ENCODE measurements at places on chromosomes 2 and 18. TPM values are rescaled to one million over a fixed set of nuclear protein-coding genes. Genes with fewer than 3 reads are reported as not detected.

DNA sequence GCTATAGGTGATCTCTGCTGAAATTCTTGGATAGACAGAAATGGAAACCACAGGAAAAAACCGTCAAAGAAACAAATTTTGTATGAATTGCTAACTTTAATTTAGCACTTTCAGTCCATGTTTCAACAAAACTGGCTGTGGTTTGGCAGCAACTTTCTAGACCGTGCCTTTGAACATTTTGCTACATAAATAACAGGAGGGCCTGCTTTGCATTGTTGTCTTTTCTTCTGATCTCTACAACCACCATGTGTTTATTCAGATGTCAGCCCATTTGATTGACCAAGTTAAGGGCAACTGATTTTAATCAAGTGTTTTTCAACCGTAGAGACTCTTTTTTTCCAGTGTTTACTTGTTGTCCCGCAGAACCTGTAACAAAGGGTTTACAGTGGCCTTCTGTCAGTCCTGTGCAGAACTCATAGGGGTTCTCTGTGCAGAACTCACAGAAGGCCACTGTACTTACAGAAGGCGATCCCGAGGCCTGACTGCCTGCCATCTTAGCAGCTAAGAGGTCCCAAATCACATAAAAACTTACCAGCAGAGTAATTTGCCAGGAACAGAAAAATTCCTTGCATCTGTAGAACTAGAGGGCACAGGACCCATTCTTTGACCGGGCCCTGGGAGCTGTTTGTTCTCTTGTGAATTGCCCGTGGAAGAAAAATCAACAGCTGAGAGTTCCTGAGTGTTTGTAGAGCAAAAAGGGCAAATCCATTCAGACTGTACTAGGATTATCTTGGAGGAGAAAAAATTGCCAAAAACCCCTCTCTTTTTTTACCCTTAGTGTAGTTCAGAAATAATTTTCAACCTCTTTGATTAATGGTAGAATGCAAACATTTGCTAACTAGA, 120.6 kb downstream of the PRKRA start:
- no peak overlapping the region for H3K27ac ChIP-seq
- H3K4me1 ChIP-seq, result peaks cover 4% of the 10 kb centered on the region
- no peak overlapping the region for H3K4me3 ChIP-seq
- no peak for DNase-seq

DNA sequence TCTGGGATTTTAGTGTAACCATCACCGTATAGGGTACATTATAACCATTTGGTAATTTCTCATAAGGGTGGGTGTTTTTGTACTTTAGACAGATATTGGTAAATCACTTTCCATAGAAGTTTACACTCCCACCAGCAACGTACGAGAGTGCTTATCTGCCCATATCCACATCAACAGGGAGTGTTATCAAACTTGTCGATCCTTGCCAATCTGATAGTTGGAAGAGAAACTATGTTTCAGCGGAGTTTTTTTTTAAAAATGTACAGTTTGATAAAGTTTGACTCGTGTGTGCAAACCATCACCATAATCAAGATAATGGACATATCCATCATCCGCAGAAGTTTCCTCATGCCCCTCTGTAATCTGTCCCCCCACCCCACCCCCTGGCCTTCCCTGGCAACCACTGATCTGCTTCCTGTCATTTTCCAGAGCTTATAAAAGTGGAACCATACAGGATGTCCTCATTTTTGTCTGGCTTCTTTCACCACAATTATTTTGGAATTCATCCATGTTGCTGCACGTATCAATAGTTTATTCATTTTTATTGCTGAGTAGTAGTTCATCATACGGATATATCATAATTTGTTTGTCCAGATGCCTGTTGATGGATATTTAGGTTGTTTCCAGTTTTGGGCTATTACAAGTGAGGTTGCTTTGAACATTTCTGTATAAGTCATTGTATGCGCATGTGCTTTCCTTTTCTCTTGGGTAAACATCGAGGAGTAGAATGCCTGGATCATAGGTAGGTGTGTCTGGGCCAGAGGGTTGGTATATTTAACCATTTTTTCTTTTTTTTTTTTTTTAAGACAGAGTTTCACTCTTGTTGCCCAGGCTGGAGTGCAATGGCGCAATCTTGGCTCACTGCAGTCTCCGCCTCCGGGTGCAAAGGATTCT, 18.6 kb downstream of the GLI2 start:
- H3K36me3 ChIP-seq, result no peaks in the 10 kb centered on the region
- H3K27me3 ChIP-seq, result no peaks in the 10 kb centered on the region

DNA sequence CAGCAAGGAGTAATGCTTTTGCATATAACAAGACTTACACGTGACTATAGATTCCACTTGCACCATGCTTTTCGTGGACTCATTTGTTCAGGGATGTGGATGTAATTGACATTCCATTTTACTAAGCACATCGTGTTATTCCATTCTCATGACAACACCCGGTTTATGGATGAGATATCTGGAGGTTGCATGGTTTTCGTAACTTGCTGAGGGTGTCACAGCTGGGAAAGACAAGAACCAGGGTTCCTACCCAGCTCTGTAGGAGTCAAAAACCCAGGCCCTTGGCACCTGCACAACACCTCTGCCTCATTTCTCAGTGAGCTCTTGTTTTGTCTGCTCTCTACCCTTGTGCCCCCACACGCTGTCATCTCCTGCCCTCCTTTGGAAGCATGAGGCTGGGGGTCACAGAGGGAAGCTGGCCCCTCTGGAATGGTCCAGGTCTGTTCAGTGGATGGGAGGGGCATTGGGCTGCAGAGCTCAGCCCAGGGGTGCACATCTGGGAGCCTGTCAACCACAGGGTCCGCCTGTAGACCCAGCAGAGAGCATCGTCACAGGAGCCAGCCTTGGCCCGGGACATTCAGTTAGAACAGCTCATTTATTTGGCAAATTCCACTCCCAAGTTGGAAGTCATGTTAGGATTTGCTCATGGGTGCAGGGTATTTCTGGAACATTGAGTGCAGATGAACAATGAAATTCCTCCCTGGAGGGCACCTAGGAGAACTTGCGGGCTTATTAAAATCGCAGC, 120.1 kb upstream of the TWIST2 start:
- peak overlapping the region; percentile 33 for H3K27ac ChIP-seq
- H3K36me3 ChIP-seq, result no peaks in the 10 kb centered on the region
- H3K4me3 ChIP-seq, result no peak overlapping the region

- no peaks in the 10 kb centered on the region for H3K36me3 ChIP-seq
- no peak overlapping the region for H3K27ac ChIP-seq
- no peaks in the 10 kb centered on the region for H3K4me1 ChIP-seq
- H3K4me3 ChIP-seq, result no peak overlapping the region
Measured at GRCh38 chr2:47599171-47599570, 183.8 kb upstream of the MSH6 start.

- H3K36me3 ChIP-seq, result no peaks in the 10 kb centered on the region
- no peaks in the 10 kb centered on the region for H3K27me3 ChIP-seq
- H3K4me1 ChIP-seq, result peaks cover 8% of the 10 kb centered on the region
Measured at GRCh38 chr2:220748875-220749479, 823.1 kb downstream of the EPHA4 start.

Gene SCYGR8
- not detected for total RNA-seq

Gene CXCR1
- not detected for total RNA-seq

Gene MEP1B
- not detected for total RNA-seq

Gene CTDP1
- total RNA-seq, result 17.6 TPM

Gene LTBP1
- total RNA-seq, result 326 TPM

All from IMR-90 (cell line).